NAMALWA (cell line): ENCODE measurements at places on chromosomes 7 and 10.

DNA sequence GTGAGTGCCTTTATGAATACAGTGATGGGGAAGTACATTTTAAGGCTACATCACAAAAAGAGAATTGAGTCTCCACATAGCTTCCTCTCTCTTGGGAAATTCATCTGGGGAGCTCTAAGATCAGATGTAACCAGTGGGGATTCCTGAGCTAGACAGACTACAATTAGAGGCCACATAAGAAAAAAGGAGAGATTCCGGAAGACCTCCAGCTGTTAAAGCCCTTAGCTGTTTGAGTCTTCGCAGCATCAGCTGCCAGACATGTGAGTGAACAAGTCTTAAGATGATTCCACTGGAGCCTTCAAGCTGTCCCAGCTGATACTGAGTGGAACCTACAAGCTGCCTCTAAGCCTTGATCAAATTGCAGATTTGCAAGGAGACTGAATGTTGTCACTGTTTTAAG, 448.5 kb downstream of the NXPH1 start:
- DNase-seq = no peak

DNA sequence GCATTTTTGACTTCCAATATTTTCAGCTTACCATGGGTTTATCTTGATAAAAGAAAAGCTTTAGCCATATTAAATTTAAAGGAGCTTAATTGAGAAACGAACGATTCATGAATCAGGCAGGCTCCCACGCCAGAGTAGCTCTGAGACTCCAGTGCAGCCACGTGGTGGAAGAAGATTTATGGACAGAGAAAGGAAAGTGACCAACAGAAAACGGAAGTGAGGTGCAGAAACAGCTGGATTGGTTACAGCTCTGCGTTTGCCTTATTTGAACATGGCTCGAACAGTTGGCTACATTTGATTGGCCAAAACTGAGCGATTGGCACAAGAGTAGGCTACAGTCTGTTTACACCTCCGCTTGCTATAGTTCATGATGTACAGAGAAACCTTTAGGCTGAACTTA, 395.4 kb downstream of the GATA3 start:
- DNase-seq = no peak

- DNase-seq = no peak
These were observed 81.4 kb downstream of the MALSU1 start for GRCh38 chr7:23380556-23380955.

- DNase-seq = no peak
These were observed 56.2 kb upstream of the LRRTM3 start for GRCh38 chr10:66869635-66870034.

DNA sequence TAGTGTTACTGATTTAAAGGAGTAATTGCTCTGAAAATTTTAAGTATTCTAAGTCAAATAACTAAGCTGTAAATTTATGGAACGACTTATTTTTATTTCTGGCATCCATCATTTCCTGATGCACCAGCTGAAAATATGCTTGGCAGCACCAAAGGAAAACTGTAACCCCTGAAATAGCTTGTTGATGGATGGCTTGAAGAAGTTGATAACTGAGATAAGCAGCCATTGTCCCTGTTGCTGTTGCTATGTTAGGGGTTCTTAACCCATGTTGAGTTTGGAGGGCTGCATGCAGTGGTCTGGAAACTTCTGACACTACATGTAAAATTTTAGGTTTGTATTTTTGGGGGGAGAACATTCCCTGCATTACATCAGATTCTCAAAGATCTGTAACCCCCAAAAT, 30.6 kb downstream of the RPA3 start:
- DNase-seq = no peak

- DNase-seq = no peak
These were observed 16.6 kb upstream of the PDGFA start for GRCh38 chr7:536231-536630.

DNA sequence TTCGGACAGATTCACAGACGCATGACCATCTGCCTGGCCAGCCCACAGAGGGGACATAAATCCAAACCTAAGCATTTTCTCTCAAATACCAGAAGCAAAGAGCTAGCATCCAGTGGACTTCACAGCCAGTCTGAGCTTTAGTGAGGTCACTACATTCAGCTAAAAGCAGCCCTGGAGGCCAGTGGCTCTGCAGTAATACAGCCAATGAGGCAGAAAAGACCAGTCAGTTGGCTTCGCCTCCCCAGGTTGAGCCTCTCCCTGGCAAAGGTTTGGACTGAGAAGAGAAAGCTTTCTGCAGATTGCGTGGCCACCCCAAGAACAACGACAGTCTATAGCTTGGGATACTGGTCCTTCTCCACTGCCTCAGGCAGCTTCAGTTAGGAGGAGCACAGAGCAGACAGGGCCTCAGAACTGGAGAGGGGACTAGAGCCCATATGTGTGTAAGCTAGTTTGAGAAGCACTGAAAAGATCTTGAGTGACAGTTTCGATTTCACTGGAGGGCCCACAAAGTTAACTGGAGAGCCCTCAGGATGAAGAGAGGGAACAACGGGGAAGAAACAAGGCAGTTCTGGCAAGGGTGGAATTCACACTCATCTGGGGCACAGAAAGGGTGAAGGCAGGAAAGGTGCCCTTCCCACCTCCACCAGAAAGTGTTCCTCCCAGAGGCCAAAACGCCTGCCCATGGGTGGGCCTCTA, 3.8 kb downstream of the WDR91 start:
- DNase-seq = no peak

DNA sequence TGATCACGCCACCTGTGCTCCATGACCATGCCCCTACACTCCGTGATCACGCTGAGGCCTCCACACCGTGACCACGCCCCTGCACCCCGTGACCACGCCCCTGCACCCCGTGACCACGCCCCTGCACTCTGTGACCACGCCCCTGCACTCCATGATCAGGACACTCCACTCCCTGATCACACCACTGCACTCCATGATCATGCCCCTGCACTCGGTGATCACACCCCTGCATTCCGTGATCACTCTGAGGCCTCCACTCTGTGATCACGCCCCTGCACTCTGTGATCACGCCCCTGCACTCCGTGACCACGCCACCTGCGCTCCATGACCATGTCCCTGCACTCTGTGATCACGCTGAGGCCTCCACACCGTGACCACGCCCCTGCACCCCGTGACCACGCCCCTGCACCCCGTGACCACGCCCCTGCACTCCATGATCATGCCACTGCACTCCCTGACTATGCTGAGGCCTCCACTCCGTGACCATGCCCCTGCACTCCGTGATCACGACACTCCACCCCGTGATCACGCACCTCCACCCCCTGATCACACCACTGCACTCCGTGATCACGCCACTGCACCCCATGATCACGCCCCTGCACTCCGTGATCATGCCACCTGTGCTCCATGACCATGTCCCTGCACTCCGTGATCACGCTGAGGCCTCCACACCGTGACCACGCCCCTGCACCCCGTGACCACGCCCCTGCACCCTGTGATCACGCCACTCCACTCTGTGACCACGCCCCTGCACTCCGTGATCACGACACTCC, 27.7 kb downstream of the STK32C start:
- DNase-seq = peak; percentile 16

DNA sequence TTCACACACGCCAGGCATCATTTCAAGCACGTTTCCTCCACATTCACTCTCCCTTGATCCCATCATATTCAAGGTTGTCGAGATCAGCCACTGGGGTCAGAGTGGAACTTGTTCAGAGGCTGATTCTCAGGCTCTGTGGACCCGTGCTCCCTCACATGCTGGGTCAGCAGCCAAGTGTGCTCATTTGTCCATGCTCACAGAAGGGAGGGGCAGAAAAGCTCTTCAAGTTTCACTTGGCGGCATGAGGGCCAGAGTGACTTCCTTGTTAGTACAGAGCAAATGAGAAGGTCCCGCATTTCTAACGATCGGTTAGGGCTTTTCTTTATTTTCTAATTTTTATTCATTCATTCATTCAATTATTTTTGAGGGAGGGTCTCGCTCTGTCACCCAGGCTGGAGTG, 82.2 kb downstream of the EBLN1 start:
- DNase-seq = no peak

DNA sequence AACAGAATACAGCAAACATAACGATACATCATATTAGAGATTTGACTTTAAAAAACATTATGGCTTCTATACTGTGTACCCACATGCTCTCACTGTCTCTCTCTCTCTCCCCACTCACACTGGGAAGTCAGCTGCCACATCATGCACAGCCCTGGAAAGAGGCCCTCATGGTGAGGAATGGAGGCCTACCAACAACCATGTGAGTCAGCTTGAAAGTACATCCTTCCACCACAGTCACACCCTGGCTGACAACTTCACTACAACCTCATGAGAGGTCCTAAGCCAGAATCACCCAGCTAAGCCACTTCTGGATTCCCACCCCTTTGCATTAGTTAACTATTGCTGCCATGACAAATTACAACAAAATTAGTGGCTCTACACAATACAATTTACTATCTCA, 23.3 kb upstream of the GPR22 start:
- DNase-seq = no peak
